ENCODE measurements at places on chromosomes 1 and 21.

DNA sequence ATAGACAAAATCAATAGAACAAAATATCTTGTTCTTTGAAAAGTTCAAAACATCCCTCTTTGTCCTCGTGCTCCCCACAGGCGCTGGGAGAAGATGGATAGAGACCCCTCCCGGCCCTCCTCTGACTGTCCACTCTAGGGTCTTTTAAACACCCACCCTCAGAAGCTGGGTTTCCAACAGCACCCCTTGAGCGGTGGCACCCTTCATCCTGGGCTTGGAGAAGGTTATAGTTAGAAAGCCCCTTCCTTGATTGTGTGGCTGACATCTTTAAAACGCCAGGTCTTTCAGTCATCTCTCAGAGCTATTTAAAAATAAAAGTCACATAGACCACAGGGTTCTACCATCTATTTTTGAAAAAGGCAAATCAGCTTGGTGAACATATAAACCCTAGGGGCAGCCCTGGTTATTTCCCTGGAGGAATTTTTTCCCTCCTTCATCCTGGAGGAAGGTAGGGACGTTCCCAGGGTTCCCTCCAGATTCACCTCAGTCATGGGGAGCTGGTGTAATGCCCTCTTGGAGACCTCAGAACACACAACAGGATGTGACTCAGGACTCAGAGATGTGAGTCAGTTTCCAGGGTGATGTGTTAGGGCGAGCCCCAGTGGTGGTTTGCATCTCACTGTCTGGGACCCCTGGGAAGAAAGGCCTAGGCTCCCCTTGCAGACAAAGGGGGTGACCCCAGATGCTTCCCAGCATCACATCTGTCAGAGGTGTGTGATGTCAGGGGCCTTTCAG is 138.5 kb downstream of the CLIC6 start:
- peak; percentile 56 for DNase-seq

DNA sequence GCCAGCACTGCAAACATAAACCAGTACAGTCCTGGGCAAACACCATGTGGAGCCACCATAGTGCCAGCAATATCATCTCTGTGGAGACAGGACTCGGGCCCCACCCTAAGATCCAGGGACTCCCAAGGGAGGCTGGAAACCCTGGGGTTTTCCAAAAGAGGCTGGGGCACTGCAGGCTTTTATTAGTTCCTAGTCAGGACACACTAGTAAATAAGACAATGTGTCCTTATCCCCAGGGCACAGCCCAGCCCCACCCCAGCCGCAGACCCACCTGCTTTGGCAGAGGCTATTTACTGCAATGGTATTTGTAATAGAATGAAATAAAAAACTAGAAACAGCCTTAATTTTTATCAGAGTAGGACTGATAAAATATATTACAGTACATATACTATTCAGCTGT is 486 bp upstream of the GJB3 start:
- no peak for DNase-seq

DNA sequence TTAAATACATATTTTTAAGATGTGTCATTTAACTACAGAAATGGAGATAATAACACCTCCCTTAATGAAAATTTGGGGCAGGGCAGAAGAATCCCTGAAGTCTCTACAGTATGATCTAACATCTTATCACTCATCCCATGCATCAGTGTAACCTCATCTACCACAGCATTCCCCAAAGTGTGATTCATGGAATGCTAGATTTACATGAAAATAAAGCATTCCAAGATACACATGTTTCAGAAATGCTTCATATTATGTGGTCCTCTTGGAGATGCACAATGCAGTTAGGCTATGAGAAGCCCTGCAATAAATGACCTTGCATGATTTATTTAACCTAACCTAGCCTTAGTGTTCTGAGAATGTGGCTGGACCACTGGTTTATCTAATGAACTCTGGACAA is 166.9 kb upstream of the SYT6 start:
- no peak for DNase-seq

DNA sequence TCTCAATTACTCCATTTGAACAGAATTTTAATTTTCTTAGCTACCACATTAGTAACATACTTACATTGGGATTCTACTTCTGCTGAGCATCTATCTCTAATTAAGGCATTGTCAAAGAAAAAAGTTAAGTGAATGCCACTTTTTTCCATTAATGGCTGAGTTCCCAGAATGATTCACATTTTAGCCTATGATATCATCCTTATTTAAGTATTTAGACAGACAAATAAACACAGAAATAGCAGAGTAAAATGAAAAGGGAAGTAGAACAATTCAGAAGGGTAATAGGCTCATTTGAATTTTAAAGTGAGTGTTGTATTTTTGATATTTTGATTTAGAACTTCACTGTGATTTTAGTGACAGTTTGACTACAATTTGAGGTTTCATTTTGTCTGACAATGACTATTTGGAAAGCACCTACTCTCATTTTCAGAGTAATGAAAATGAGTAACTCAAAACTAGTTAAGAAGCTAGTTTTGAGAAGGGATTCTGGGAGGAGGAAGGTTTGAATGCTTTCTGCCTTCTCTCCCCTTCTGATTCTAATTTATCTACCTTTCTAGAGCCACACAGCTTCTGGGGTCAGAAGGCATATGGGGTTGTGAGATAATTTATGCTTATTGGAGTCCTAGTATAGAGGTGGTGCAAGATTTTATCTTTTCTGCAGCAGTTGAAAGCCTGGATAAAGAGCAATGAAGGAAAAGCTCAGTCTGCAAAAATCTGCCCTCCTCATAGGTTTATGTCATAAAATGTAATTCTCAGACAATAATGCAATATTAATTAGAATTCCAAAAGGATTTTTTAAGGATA is 15.5 kb downstream of the LYPLAL1 start:
- no peak for DNase-seq

- no peak for DNase-seq
Observed at GRCh38 chr1:82399093-82399492, 598.4 kb downstream of the ADGRL2 start.

DNA sequence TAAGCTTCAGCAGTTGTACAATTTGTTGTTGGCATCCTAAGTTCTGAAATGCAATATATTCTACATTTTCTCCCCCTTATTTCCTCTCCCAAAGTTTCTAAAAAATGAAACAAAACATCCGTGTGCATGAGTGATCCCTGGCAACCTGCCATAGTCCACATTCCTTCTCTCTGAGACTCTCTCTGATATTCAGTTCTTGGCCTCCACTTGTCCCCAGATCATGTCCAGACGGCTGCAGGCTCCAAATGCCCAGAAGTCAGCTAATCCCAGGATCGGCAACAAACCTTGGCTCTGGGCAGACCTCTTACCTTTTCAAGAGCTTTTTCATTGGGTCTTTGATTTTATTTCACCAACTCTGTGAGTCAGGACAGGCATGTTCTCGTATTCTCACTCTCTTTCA is 187.8 kb downstream of the ETS2 start:
- DNase-seq = no peak

GRCh38 chr1:10361515-10361914 is 37.3 kb upstream of the PGD start:
- DNase-seq = no peak

DNA sequence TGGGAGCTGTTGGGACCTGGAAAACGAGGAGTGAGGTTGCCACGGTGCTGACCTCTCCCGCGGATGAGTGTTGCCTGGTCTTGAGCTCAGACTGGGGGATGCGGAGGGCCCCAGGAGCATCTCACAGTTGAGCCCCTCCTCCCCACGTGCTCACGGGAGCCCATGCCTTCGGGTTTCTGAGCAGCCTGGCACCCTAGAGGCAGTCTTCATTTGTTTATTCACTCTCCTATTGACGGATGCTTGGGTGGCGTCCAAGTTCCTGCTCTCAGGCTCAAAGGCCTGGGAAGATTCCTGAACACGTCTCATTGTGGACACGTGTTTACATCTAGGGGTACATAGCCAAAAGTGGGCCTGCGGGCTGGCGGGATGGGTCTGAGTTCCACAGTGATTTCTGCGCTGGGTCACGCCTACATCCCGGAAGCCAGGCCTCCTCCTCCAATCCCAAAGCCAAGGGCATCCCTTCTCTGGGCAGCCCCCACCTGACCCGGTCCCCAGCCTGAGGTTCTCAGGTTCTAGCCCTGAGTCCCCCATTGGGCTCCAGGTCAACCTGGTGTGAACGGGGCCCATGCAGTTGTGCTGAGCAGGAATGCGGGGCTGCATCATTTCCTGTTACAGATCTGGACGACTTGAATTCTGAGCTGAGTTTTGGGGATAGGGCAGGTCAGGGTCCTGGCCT is 14.7 kb downstream of the WNT3A start:
- no peak for DNase-seq

GRCh38 chr1:11789126-11790067 is 16.4 kb downstream of the MTHFR start:
- DNase-seq = no peak

DNA sequence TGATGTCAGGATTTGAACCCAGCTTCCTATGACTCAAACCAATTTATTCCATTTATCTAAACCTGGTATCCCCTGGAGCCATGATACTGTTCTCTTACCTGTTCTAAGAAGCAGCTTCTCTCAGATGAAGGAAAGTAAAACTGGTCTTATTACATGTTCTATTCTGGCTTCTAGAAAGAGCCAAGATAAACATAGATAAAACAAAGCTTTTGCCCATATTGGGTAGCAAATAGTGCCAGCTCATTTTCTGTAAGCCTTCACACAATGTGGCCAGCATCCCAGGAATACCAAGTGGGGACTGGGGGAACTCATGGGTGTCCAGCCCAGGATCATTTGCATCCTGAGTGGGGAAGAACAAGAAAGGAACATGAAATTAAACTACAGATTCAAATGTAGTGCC is 53.5 kb upstream of the EPHA8 start:
- DNase-seq = no peak

- no peak for DNase-seq
Observed at GRCh38 chr1:234899041-234899729, 229.5 kb downstream of the TOMM20 start.

GRCh38 chr1:205350691-205351141 is 6.0 kb downstream of the KLHDC8A start:
- no peak for DNase-seq

GRCh38 chr21:38770660-38771059 is 35.1 kb upstream of the ETS2 start:
- DNase-seq = no peak

GRCh38 chr1:60911966-60912697 is 170.2 kb upstream of the NFIA start:
- no peak for DNase-seq

GRCh38 chr1:29998686-29999085 is 724.7 kb downstream of the MATN1 start:
- DNase-seq = no peak

GRCh38 chr1:116664366-116664977 is 3.1 kb downstream of the IGSF3 start:
- DNase-seq = no peak

DNA sequence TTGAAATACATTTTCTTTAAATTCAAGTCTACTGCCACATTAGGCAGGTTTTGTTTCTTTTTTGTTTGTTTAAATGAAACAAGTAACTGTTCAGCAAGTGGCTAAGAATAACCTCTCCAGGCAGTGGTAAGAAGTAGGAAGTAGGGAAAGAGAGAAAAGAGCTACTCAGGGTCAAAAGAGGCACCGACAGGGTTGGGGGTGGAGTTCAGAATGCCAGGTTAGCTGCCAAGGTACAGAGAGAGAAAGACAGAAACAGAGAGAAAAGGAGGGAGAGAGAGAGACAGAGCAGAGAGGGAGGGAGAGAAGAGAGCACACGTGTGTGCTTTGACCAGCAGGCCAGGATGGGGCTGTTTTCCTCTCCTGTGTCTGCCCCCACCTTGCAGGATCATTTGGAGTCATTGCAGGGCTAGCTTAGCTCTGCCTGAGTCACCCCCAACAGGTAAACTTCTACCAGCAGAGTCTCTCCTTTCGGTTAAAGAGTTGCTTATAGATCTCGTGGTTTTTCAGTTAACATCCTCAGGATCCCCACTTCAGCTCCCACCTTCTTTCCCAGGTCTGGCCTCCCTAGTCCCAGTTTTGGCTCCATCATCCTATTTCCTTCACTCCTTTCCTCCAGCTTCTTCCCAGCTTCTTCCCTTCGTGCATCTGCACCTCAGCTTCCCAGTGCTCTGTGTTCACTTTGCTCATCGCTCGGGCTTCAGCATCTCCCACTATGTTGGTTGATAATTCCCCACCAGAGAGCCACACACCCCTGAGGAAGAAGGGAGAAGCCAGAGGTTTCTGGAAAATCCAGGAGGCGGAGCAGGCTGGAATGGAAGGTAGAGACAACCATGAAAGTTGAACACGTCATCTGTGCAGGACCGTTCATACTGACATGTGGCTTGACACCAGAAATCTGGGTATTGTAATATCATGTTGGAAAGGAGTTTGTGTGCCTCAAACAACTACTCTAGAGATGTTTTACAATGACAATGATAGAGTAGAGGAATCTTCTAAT is 21.8 kb upstream of the RAB4A start:
- no peak for DNase-seq

GRCh38 chr1:12189328-12189682 is 22.5 kb downstream of the TNFRSF1B start:
- DNase-seq = no peak

- DNase-seq = no peak
Observed at GRCh38 chr1:115322631-115323030, 15.4 kb downstream of the NGF start.

DNA sequence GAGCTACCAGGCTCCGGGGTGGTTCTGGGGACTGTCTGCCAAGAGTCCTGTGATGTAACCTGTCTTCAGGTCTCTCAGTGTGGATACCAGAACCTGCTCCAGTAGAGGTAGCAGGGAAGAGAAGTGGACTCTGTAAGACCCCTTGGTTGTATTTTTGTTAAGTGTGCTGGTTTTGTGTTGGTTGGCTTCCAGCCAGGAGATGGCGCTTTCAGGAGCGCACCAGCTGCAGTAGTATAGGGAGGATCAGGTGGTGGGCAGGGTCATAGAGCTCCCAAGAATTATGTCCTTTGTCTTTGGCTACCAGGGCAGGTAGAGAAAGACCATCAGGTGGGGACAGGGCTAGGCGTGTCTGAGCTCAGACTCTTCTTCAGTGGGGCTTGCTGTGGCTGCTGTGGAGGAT is 1147.2 kb upstream of the ADGRL4 start:
- no peak for DNase-seq

DNA sequence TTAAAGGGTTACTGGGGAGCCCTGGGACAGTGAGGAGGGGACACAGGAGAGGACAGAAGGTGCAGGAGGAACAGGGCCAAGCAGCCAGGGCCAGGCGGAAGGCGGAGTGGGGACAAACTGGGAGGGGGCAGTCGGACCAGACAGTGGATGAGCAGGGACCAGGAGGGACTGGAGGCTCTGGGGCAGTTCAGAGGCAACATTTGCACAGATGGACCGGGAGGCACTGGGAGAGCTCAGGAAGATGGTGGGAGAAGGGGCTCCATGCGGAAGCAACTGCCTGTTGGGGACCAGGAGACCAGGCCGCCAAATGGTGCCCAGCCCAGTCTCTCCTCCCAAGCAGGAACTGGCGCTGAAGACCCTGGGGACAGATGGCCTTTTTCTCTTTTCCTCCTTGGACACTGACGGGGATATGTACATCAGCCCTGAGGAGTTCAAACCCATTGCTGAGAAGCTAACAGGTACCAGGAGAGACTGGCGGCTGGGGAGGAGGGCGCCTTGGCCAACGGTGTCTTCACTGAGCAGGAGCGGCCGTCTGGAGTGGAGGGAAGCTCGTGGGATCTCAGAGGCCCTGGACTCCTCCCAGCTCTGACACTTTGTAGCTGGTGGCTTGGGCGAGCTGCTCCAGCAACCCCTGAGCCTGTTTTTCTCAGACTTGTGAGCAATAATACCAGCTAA is 847 bp downstream of the SELENON start:
- no peak for DNase-seq
